ENCODE measurements at places on chromosomes 4 and X.

- DNase-seq, result no peak
These were observed 9.4 kb downstream of the ATP2B3 start for GRCh38 chrX:153526801-153527200.

GRCh38 chr4:72319601-72320021 is 249.4 kb downstream of the ADAMTS3 start:
- no peak for DNase-seq

GRCh38 chr4:138458751-138459150 is 216.6 kb upstream of the SLC7A11 start:
- DNase-seq, result no peak

- peak; percentile 71 for DNase-seq
These were observed at the start of gene FGFBP2 for GRCh38 chr4:15963001-15963451. Gene FGFBP2 (minus strand): TSS chr4:15963175. CDS start chr4:15963129, 46 bp downstream.

- no peak for DNase-seq
These were observed 34.7 kb downstream of the NOP14 start for GRCh38 chr4:2928242-2929176.

DNA sequence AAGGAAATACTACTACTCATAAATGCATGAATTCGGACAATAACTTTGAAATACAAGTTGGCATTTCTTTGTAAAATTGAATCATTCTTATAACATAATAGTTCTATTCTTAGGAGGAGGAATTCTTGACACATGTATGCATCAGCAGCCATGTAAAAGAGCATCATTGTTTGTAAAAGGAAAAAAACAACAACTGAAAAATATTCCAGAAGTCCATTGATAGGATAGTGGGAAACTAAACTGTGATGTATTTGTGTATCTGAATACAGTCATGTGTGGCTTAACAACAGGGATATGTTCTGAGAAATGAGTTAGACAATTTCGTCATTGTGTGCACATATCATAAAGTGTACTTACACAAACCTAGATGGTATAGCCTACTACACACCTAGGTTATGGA is 102.0 kb upstream of the SH3RF1 start:
- DNase-seq, result no peak

DNA sequence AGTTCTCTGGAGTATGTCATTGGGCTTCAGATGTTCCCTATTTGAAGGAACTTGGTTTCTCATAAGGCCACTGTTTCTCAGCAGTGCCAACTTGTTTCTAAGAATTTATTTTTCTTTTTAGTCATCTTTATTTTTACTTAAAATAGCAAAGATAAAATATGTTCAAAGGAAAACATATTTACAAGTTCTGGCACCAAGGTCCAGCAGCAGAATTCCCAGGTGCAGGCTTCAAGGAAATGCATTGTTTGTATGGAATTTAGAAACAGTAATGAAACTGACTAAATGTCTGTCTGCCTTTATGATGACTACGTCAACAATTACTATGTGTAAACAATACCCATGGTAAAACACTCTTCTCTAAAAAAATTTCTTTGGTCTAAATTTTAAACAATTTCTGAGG is 109.6 kb downstream of the IL15 start:
- no peak for DNase-seq

- no peak for DNase-seq
These were observed 23.3 kb upstream of the LEF1 start for GRCh38 chr4:108192056-108192455.

DNA sequence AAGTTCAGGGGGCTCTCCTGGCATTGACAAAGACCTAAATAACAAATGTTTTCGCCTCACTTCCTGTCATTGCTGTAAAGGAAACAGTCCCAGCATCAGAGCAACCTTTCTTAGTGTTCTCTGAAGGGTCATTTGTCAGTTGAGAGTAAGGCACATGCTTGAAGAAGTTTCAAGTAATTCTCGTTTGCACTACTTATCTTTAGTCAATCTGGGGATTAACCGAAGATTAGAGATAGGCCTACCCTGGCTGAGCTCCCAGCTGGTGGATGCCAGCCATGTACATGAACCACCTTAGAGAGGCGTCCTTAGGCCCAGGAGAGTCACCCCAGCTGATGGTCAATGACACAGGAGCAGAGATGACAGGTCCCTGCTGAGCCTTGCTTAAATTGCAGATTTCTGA is 189.9 kb upstream of the PGRMC2 start:
- no peak for DNase-seq

- DNase-seq, result no peak
These were observed 8.8 kb upstream of the IL3RA start for GRCh38 chrX:1327651-1328304.

GRCh38 chr4:171378323-171378722 is 434.9 kb upstream of the GALNTL6 start:
- DNase-seq, result no peak

- DNase-seq, result peak; percentile 64
These were observed 21.0 kb upstream of the BCORL1 start for GRCh38 chrX:129961180-129962083.

- DNase-seq, result no peak
These were observed 903.8 kb downstream of the STIM2 start for GRCh38 chr4:27764526-27764837.

DNA sequence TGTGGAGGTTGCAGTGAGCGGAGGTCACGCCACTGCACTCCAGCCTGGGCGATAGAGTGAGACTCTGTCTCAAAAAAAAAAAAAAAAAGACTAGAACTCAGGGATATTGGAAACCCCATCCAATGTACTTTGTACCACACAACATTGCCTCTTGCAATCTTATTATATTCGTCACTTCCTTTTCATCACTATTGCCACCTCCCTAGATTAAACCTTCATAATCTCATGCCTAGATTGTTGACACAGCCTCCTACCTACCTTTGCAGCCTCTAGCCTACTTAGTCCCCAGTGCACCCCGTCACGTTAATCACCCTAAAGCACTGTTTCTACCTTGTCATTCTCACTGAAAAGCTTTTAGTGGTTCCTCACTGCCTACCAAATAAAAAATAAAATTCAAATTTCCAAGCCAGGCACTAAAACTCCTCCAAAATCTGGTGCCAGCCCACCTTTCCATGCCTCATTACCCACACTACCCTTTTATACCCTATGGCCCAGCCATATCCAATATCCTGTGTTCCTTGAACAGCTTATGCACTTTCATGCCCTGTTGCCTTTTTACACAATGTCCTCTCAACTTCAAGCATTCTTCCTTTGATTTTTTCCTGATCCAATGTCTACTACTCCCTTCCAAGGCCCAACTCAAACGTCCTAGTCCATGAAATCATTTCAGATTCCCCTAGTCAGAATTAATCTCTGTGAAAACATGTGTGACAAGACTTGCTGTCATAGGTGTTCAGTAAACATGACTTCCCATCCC is 23.6 kb upstream of the GJB1 start:
- DNase-seq, result no peak

- no peak for DNase-seq
These were observed 132.3 kb downstream of the CBR4 start for GRCh38 chr4:168877511-168878491.

DNA sequence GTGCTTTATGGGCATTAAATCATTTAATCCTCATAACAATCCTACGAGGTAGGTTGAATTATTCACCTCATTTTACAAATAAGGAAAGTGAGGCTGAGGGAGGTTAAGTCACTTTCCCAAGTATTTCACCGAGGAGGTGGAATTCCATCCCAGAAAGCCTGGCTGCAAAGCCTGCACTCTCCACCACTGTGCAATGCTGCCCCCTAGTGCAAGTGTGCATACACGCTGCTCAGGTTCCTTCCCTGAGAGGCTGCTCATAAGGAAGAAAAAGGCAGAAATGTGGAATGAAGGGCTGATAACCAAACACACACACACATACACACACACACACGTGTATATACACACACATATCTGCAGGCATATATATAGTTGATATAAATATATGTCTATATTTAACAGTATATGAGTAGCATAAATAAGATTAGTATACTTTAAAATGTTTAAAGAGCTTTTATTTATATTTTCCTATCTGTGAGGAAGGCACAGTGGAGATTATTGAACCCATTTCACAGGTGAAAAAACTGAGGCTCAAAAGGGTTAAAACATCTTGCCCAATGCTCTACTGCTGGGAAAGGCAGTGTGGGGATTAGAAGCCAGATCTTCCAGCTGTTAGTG is 714.5 kb upstream of the TENM3 start:
- no peak for DNase-seq

- DNase-seq, result no peak
These were observed 136.2 kb downstream of the CFAP299 start for GRCh38 chr4:80471756-80472155.
